Ovary (tissue), 10 donors: ENCODE measurements at places on chromosomes 1 and 21.

GRCh38 chr1:116268211-116268610 is 104.8 kb upstream of the ATP1A1 start:
- no peak for DNase-seq

GRCh38 chr1:3651026-3651929 is 1.0 kb upstream of the TP73 start:
- DNase-seq = no peak

DNA sequence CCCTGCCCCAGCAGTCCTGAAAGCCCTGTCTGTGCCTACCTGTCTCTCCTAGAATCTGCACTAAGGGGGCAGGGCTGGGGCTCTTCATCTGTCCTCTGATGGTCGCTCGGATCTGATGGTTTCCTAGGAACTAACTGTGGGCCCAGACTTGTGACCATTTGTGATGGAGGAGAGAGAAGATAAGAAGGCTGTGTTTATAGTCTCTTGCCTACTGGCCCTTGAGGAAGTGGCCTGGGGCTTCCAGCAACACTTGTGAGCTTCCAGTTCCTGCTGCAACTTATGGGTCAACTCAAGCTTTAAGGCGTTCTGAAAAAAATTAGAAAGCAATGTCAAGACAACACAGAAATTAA is 53.2 kb upstream of the SYNC start:
- no peak for DNase-seq

GRCh38 chr1:185360714-185361113 is 43.7 kb upstream of the IVNS1ABP start:
- DNase-seq = no peak

DNA sequence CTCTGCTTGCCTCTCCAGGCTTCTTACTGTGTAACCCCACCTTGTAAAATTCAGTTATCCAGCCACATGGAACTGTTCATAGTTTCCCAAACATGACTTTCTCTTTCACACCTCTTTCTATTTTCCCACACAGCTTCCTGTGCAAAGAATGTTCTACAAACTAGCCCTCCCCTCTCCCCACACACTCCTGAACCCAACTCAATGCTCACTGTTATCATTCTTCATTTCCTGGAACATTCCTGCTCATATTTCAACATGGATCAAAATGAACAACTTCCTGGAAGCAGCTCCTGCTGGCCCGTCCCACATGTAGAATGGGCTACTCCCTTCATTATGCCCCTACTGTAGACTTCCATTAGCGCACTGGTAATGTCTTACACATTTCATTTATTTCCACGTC is 7.5 kb upstream of the HSD11B1 start:
- DNase-seq = no peak

GRCh38 chr1:89547563-89548116 is 23.0 kb downstream of the LRRC8B start:
- DNase-seq = no peak

DNA sequence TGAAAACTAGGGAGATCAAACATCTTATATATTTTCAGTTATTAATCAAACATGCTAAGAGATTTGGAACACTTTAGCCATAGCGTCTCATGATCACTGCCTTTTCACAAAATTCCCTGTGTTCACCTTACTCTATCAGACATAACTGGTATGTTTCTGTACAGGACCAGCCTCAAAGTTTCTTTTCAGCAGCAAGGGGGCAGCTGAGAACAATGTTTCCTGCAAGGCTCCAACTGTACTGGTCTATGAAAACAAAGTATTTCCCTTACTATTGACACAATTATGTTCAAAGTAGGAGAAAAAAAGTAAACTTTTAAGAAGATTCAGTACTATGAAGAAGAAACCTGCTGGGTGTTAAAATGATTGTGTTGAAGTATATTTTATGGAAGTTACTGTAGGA is 98.5 kb downstream of the ATF6 start:
- DNase-seq = no peak

DNA sequence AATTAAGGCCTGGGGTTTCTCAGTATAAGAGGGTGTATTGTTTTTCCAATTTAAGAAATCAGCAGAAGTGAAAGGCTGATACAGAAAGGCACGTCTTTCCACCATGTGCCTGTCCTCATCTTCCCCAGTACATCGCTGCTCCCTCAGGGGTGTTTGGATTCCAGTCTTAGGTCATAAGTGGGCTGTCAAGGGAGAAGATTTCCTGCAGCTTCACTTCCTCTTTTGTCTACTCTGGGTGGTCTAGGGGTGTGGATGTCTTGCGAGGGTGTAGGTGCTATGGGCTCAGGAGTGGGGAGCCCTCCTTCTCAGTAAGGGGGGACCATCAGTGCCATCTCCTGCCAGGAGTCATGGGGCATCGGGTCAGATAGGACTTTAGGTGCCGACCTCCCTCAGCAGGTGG is 999.8 kb upstream of the NCAM2 start:
- no peak for DNase-seq

DNA sequence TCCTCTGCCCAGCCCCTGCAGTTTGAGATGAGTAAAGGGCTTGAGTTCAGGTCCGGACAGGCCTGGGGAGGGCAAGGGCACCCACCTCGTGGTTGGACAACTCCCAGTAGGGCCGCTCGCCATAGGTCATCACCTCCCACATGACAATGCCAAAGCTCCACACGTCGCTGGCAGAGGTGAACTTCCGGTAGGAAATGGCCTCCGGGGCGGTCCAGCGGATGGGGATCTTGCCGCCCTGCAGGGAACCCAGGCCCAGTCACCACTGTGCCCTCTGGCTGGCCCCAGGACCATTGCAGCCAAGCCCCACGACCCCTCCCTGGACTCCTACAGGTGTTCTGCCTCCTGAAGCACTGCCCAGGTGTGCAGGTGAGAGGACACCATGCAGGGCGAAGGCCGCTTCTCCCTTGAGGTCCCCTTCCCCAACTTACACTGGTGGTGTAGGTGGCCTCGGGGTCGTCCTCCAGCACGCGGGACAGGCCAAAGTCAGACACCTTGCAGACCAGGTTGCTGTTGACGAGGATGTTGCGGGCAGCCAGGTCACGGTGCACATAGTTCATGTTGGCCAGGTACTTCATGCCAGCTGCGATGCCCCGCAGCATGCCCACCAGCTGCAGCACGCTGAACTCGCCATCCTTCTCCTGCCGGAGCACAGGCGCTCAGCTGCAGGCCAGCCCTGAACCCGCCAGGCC is 24.1 kb downstream of the EPHA2 start:
- no peak for DNase-seq

GRCh38 chr1:93773049-93773838 is 91.6 kb upstream of the BCAR3 start:
- no peak for DNase-seq

GRCh38 chr1:226619031-226619430 is 70.5 kb downstream of the STUM start:
- no peak for DNase-seq

DNA sequence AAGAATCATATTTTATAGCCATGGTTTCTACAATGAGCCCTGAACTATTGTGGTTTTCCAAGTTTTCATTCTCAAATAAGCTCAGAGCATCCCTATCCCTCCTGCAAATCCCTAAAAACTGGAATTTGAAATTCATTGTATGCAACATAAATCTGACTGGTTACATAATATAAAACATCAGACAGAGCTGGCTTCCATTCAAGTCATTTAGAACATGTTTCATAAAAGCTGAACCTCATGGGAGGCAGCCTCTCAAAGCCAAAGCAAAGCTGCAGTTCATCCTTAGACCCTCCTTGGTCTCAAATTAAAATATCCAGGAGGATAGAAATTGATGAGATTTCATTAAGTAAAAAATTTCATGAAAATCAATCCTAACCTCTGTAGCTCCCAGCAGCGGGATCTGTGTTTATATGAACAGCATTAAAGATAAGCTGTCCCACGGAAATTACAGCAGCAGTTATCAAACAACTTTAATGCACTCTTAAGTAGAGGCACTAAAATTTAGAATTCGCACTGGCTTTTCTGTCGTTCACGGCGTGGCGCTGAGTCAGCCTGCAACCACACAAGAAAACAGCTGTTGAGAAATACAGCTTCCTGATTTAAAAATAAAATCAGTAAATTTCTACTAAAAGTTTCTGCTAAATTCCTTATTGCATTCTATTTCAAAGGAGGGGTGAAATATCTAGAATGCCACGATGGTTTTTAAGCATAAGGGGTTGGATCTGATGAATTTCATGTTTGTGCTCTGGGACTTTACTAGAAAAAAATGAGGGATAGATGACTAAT is 99.9 kb upstream of the TIAM1 start:
- DNase-seq = no peak

DNA sequence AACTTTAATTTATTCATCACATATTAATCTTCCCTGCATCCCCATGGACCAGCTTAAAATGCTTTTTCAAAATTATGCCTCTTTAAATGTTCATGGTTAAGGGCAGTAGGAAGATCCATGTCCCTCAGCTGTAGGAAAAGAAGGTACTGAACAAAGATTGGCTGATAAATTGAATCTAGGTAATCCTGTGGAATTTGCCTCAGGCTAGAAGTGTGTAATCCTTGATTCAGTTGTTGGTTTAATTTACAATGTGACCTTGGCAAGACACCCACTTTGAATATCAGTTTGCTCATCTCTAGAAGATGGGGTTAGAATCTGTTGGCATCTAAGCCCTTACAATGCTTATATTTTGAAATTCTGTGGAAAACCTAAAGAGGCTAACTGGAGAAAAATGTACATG is 6.1 kb downstream of the TTC4 start:
- DNase-seq = no peak

- DNase-seq = no peak
Measured at GRCh38 chr1:25161981-25162380, 70.3 kb downstream of the SYF2 start.

DNA sequence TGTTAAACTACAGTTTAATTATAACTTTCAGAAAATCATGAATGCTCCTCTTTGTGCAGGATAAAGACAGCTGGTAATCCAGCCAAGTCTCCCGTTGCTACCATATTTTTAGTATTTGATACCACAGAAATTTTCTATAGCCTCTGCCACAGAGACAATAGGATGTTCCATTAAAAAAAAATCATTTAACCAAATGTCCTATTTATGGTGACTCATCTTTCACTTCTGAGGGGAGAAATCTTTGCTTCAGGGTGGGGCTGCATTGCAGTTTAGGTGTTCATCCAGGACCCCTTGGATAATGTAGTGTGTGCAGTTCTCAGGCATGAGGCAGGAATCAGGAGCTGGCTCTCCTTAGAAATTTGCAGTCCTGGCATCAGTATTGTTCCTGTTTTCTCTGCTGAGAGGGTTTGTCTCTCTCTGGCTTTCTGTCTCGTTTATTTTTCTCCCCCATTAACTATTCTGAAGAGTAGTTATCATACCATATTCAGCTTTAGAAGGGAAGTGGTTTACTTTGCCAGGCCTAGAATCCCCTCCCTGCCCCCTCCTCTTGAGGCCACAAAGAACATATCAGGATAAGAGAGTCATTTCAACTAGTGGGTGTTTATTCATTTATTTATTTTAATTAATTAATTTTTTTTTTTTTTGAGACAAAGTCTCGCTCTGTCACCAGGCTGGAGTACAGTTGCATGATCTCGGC is 3.1 kb downstream of the PRUNE1 start:
- DNase-seq = no peak

- no peak for DNase-seq
Measured at GRCh38 chr1:59340411-59341307, 43.8 kb downstream of the FGGY start.

- DNase-seq = no peak
Measured at GRCh38 chr1:59139396-59139795, 157.5 kb upstream of the FGGY start.

- no peak for DNase-seq
Measured at GRCh38 chr1:151988405-151988923, 5.2 kb downstream of the S100A10 start.

DNA sequence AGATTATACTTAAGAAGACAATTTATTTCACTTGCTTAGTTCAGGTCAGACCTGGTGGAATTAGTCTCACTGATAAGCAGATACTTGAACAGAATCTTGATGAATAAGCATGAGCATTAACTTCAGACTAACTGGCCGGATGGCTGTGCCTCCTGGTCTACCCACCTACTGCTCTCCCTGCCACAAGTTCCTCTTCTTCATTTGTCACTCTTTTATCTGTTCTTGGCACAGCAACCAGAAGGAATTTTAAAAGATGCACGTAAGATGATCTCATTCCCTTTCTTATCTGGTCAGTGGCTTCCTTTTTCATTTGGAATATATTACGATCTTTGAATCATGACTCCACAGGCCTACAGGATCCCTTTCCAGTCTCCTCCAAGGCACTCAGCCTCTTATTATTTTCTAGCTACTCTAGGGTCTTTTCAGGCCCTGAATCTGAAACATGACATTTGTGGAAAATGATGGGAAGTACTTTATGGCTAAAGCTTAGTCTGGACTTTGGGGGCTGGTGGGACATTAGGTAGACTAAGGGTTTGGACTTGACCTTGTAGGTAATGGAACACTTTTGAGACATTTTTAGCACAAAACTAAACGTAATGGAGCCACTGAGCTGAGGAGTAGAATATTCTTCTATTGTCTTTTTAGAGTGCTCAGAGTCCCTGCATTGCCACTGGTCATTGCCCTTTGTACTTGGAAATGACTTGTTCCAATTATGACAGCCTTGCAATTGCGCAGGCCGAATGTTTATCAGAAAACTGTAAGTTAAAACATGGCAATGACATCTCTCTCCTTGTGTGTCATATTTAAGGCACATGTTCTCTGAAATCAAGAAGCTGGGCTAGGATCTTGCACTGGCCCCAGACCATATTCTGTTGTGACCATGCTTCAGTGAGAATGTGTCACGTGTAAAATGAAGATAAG is 16.0 kb downstream of the ST6GALNAC3 start:
- DNase-seq = no peak

- DNase-seq = no peak
Measured at GRCh38 chr1:225942574-225942973, 1.6 kb upstream of the LEFTY2 start.

GRCh38 chr1:221366495-221367110 is 375.3 kb downstream of the DUSP10 start:
- no peak for DNase-seq

DNA sequence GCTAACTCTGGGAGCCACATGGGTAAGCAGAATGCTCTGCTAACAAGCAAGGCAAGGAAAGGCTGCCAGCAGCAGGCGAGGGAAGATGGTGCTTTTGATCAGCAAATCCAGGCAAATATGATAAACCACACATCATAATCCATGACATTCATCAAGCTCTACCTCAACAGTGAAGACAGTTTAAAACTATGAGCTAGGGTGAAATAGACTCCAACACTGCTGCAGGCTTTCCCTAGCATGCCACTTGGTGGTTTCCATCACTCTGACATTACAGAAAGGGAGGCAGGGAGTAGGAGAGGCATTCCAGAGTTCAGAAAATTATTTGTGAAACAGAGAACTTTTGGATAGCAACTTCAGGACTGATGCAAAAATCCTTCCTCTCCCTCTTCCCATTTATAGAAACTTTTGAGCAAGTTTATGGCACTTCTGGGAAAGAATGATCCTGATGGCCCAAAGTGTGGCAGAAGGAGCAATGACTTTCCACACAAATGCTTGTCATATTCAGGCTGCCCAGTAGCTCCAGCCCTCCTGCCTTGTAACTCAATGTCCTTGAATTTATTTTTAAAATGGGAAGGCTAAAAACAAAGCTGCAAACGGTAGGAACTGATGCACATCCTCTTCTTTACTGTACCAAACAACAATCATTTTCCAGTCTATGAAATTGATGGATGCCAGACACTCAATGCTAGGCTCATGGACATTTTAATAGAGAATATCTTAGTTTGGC is 70.8 kb downstream of the SMYD2 start:
- DNase-seq = no peak
